ENCODE measurements at places on chromosomes 1 and 21.

- DNase-seq: no peak
Measured at GRCh38 chr1:26666855-26667254, 29.0 kb upstream of the ARID1A start.

DNA sequence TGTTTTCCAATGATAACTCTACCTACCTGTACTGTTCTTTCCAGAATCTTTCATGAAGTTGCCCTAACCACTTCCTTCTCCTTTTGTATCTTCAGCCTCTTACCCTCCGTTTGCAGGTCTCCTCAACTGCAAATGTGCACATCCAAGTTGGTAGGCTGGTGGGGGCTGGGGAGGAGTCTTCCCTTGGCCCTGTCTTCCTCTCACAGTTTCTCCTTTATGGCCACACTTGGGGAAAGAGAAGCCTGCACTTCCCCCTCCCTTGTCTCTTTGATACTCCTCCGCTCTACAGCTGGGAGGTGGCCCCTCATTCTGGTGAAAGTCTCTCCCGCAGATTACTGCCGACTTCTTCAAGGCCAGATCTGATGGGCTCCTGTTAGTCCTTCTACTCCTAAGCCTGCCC lies 26.9 kb upstream of the GPR88 start:
- DNase-seq: no peak

GRCh38 chr1:43511394-43511793 lies 19.3 kb upstream of the PTPRF start:
- DNase-seq: no peak

DNA sequence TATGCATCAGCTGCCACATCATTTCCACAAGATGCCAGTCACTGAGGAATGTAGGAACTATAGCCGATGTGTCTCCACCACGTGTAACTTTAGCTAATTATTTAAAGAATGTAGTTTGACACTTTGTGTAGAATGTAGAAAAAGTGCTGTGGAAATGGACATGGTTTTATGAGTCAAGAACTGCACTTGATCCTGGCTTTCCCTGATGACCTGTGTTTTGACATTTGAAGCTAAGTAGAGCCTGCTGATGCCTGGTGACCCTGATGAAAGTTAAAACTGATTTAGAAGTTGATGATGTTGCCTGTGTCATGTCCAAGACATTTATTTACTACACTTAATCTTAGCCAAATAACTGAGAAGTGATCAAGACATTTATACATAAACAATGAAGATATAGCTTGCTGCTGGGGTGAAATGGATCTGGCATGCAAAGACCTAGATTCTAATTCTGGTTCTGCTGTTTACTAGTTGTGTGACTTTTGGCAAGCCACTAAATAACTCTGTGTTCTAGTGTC lies 4.4 kb upstream of the OSBPL9 start:
- no peak for DNase-seq

DNA sequence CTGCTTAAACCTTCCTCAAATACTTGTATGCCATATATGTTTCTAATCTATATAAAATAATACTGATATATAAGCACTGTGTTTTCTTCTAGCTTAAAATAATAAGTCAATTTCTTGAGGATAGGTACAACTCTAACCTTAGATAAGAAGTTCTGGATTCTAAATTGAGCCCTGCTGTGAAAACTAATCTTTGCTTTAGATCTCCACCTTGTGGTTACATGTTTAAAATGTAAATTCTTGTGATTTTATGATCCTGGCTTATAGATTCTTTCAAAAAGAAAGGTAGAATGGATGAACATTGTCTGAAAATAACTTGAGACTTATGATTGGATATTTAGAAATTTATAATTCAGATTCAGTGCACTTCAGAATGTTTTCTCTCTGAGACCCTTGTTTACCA lies 38.9 kb upstream of the HMCN1 start:
- DNase-seq: no peak

- DNase-seq: no peak
Measured at GRCh38 chr1:151708891-151709290, 7.7 kb downstream of the CELF3 start.

- DNase-seq: no peak
Measured at GRCh38 chr1:167661527-167662426, 31.7 kb downstream of the RCSD1 start.

- DNase-seq: no peak
Measured at GRCh38 chr1:198833706-198834503, 195.1 kb downstream of the PTPRC start.

GRCh38 chr1:159938211-159938852 lies 7.1 kb downstream of the IGSF9 start:
- no peak for DNase-seq

GRCh38 chr1:62109124-62109523 lies 85.5 kb upstream of the L1TD1 start:
- no peak for DNase-seq

DNA sequence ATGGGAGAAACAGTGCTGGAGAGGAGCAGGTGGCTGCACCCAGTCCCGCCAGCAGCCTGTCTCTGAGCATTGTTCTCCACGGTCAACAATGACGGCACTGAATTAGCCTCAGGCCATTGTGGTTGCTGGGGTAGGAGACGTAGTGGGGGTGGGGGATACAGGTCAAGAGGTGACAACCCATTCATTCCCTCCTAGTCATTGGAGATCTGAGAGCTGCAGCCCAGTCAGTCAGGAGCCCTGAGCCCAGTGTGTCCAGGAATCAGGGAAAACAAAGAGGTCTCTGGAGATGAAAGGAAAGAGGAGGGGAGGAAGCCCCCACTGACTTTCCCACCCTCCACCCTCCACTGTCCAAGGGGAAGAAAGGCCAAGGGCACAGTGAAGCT lies 15.3 kb downstream of the SMIM12 start:
- DNase-seq: no peak

DNA sequence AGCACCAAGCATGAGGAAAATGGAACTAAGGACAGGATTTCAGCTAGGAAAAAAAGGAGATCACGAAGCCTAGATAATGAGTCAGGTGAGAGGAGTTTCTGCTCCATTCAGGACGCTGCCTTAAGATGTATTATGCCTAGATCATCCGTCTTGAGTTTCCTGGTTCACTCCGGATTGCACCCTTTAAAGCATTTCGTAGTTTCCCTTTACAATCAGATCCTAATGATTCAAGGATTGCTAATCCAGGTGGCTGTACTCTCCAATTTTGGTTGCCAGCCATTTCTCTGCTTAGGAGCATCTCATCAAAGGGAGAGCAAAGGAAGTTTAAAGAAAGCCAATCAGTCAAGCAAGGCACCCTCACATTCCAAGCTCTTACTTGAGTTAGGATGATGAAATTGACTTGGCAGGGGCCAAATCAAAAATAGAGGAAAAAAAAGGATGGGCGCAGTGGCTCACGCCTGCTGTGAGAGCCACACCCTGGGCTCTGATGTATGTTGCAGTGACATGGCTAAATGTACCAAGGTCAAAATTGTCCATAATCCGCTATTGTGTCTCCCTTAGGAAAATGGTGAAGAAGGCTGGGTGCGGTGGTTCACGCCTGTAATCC lies 156.9 kb upstream of the SOD1 start:
- DNase-seq: no peak

DNA sequence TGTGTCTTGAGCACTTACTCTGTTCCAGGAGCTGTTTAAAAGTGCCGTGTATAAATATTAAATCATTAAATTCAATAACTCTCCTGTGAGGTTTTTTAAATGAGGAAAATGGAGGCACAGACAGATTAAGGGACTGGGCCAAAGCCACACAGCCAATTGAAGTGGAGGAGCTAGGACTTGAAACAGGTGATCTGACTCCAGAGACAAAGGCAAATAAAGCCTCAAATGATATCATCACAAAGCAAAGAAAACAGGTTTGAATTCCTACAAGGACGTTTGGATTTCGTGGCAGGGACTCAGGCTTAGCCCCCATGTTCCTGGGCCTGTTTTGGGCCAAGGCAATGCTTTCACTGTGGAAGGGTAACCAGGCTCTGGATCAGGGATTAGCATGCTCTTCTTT lies 45.2 kb upstream of the DMBX1 start:
- no peak for DNase-seq

DNA sequence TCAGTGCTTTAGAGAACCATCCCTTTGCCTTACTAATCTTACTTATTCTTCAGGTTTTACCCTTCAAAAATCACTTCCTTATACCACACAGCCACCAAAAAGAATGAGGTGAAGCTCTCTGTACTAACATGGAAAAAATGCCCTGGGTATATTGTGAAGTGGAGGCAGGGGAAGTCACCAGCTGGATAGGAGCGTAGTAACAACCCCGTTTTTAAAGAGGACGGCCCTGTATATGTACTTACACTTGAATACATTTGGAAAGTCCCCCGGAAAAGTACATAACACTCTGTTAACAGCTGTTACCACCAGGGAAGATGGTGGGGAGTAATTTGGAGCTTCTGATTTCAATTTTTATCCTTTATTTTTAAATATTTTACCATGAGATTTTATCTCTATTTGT lies 28.2 kb upstream of the KHDRBS1 start:
- DNase-seq: no peak

GRCh38 chr1:157495285-157495684 lies 57.0 kb downstream of the FCRL5 start:
- DNase-seq: peak; percentile 63

- no peak for DNase-seq
Measured at GRCh38 chr21:33402001-33402979, 923 bp upstream of the IFNGR2 start.

DNA sequence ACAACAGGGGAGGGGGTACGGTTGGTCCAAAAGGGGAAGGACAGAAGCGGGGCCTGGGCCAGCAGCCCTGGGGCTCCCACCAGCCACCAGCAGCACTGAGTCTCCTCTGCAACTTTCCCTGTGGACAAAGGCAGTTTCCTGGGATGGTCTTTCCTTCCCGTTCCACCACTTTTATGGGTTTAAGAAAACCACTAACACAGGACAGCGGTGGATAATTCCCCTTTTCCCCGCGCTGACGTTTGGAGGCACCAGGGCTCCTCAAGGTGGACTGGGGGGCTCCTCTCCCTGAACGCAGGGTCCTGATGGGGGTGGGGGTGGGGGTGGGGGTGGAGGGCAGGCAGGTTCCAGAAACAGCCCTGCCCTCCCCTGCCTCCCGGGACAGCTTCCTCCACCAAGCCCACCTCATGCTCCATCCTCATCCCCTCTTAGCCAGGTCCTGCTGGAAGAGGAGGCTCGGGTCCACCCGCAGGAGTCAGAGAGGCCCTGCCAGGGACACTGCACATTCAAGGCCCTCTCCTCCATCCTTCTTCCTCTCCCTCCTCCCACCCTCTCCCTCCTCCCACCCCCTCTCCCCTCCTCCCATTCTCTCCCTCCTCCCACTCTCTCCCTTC lies 4.8 kb upstream of the COL6A1 start:
- DNase-seq: no peak

DNA sequence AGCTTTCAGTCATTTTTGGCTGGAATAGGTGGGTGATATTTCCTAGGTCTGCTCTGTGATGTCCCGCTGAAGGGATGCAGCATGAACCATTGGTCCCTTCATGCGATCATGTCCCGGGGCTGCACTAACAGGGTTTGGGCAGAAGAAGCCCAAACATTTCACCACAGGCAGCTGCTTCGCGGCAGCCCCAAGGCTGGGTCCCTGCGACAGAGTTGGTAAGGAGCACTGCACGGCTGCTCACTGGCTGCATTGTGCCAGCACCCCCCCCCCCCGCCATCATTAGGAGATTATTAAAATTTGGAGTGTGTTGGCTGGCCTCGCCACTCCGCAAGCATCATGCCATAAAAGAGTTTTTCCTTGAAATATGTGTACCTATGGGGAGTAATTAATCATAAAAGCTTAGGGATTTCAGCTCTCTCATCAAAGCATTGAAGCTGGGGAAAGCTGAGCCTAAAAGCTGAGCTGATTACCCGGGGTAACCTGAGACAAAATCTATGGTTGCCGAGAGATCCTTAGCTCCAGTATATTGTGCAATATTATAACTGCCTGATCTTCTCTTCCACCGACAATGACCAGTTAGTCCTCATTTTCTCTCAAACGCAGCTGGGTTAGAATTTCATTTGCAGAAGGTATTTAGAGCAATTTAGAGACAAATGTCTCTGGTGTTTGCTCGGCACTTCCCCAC lies 62.5 kb downstream of the PEX14 start:
- DNase-seq: peak; percentile 47

GRCh38 chr1:20082772-20083171 lies 12.8 kb downstream of the PLA2G5 start:
- DNase-seq: no peak

DNA sequence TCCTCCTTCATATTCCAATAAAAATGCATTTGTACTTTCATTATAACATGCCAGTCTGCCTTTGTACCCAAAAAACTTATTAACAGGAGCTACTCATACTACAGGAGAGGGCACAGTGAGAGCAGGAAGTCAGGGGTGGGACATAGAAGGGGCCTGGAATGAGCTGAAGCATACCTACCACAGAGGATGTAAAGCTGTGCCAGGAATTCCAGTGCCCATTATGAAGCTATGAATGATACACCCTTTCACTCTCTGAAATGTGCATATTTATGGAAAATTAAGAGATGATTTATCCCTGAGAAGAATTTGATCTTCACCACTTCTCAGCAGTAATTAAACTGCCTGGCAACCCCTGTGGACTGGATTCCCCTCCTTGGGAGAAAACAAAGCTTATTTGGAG lies 65.8 kb downstream of the ATP5PO start:
- no peak for DNase-seq

Measured in SHP77 treated with DMSO at 0.1 percent for 48 hours (cell line).